M059J (cell line): ENCODE measurements at places on chromosomes 3 and 15. TPM values are rescaled to one million over a fixed set of nuclear protein-coding genes. Genes with fewer than 3 reads are reported as not detected.

Gene SPRED1
- total RNA-seq = 9.7 and 18.4 TPM in 2 replicates

Gene CHRFAM7A
- total RNA-seq = 1.1 and 2.4 TPM in 2 replicates

Gene HEG1
- total RNA-seq = 59.7 and 139 TPM in 2 replicates

Gene NEK10
- 0.71 and 1.4 TPM in 2 replicates for total RNA-seq

Gene MST1R
- 0.17 and 1.4 TPM in 2 replicates for total RNA-seq

Gene GOLGA8T
- total RNA-seq = not detected in 2 replicates

Gene SLC6A20
- total RNA-seq = 0.02 and 1.7 TPM in 2 replicates

Gene CFAP44
- 0.37 and 1.5 TPM in 2 replicates for total RNA-seq

DNA sequence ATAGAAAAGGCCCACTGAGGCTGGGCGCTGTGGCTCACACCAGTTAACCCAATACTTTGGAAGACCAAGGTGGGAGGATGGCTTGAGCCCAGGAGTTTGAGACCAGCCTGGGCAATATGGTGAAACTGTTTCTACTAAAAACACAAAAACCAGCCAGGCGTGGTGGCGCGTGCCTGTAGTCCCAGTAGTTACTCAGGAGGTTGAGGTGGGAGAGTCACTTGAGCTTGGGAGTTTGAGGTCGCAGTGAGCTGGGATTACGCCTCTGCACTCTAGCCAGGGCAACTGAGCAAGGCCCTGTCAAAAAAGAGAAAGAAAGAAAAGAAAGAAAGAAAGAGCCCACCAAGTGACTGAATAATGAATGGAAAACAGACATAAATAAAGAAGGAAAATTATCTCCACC, 32.0 kb downstream of the TAMM41 start:
- DNase-seq = no peak

GRCh38 chr3:9146367-9147071, 102.9 kb downstream of the SRGAP3 start:
- DNase-seq = no peak

- no peak for DNase-seq
Measured at GRCh38 chr3:52829482-52829881, 990 bp downstream of the ITIH4 start.

GRCh38 chr3:58540176-58540858, 3.3 kb upstream of the ACOX2 start:
- no peak for DNase-seq

GRCh38 chr3:180417241-180417640, 184.7 kb upstream of the TTC14 start:
- DNase-seq = no peak

- DNase-seq = peak; percentile 75
Measured at GRCh38 chr3:138935863-138936740, 10.8 kb downstream of the FOXL2 start.

GRCh38 chr15:46714950-46715349, 1002.4 kb upstream of the SEMA6D start:
- no peak for DNase-seq

DNA sequence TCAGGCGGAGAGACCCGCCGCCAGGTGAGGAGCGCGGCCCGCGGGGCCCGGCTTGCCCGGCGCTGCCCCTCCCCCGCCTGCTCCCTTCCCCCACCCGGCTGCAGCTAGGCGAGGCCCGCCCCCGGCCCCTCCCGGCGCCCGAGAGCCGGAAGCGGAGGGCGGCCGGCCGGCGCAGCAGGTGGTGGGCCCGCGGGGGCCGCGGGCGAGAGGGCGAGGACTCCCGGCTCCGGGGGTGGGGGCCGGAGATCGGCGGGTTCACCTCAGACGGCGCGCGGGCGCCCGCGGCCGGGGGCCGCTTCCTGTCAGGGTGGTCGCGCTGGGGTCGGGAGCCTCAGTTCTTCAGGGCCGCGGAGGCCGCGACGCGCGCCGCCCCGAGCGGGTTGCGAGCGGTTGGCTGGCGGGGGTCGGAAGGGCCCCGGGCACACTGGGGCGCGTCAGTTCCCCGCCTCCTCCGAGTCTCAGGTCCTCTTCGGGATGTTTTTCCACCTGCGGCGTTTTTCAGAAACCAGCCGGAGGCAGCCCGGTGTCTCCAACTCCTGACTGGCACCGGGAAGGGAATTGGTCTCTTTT, 395 bp downstream of the ZFAND6 start:
- DNase-seq = peak; percentile 70

GRCh38 chr15:34853001-34853758, 57.8 kb upstream of the ACTC1 start:
- DNase-seq = peak; percentile 3

GRCh38 chr15:22893081-22893480, 54.6 kb downstream of the NIPA2 start:
- no peak for DNase-seq

DNA sequence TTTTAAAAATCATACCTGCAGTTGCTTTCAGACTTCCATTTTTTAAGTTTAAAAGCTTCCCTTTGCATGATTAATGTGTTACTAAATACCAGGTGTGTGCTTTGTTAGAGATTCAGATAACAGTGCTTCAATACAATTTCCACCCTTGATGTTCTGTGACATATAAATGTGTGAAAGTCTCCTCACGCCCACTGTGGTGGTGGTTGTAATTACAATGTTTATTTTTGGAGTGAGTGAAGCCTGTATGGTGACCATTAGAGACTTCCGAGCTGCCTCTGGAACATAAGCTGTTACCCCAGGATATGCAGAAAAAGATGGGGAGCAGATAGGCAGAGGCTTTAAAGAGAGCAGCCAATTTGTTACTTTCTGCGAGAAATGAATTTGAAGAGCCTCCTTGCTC, 57.2 kb downstream of the P3H2 start:
- DNase-seq = no peak

GRCh38 chr3:188212308-188212969, 58.5 kb downstream of the LPP start:
- DNase-seq = peak; percentile 81

DNA sequence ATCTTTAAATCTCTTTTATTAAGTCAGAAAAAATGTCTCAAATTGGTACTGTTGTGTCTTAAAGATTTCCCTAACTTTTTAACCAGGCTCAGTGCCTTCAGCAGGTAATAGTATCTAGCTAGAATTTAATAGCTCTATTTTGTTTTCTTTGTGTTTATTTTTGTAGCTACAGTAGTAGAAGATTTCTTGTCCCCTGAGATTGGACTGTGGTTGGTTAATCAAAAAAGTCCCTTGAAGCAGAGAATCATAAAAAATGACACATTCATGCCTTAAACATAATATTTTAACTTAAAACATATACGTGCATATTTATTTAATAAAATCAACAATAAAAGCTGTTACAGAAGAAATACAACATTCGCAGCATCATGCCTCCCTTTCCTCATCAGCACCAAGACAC, 102.8 kb downstream of the EEFSEC start:
- no peak for DNase-seq

DNA sequence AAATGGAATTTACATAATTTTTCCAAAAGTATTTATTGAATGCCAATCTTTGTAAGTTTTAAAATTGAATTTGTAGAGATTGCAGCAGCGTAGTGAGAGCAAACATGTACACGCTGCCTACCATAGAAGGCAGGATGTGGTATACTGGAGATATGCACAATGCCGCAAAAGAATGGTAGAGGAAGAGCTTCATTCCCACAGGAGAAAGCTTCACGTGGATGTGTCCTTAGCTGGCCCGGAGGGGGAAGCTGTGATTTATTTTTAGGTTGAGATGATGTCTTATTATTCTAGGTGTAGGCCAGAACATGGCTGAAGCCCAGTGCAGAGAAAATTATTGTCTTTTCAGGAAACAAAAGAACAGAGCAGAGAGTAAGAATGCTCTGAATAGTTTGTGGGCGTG, 743.3 kb upstream of the BCHE start:
- DNase-seq = peak; percentile 23

DNA sequence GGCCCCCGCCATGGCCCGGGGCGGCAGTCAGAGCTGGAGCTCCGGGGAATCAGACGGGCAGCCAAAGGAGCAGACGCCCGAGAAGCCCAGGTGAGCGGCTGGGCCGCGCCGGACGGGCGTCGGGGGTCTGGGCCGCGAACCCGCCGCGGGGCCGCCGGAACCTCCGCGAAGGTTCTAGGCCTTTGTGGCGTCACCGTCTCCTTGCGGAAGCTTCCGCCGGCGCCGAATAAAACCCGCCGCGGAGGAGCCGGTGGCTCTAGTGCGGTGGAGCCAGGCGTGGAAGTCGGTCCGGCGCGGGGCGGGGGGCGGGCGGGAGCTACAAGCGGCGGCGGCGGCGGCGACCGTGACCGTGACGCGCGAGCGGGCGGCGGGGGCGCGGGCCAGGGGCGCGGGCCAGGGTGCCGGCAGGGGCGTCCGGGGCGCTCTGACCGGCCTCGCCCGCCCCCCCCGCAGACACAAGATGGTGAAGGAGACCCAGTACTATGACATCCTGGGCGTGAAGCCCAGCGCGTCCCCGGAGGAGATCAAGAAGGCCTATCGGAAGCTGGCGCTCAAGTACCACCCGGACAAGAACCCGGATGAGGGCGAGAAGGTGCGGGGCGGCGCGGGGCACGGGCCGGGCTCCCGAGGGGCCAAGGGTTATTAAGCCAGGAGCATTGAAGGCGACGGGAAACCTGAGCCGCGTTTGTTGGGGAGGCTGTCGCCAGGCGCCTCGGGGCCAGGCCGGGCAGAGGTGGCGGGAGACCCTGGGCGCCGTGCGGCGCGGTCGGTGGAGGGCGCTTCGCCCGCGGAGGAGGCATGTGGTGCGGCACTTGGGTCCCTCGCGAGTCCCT, at the start of gene DNAJA4:
Gene DNAJA4 (plus strand): TSS at position 259 of the 833 bp plus-strand sequence. CDS start 202 bp downstream, at position 461.
- no peak for DNase-seq

DNA sequence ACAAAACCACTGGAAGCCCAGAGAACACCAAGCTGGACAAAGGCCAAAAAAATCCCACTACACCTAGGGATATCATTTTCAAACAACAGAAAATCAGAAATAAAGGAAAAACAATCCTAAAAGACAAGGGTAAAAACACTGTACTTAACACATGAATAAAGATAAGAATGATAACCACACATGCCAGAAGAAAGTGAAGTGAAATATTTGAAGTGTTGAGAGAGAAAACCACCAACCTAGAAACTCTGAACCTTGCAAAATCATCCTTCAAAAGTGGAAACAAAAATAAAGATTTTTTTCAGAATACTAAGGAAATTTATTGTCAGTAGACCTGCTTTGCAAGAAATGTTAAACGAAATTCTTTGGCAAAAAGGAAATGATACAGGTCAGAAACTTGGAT, 45.1 kb downstream of the KPNA1 start:
- no peak for DNase-seq

DNA sequence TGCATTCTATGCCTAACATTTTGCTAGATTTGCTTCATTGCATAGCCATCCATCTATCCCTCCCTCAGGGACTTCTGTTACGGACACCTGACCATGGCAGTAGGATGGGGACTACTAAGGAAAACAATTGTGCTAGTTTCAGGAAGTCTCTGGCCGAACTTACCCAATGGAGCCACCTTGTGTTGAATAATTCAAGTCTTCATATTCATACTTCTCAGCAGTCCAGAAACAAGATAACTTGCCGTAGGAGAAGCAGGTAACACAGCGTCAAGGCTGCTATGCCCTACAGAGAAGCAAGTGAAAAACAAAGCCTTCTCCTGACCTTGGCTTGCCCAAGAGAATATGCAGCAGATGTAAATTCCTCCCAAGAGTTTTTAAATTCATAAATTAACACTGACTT, 685.3 kb downstream of the GRM7 start:
- DNase-seq = no peak

DNA sequence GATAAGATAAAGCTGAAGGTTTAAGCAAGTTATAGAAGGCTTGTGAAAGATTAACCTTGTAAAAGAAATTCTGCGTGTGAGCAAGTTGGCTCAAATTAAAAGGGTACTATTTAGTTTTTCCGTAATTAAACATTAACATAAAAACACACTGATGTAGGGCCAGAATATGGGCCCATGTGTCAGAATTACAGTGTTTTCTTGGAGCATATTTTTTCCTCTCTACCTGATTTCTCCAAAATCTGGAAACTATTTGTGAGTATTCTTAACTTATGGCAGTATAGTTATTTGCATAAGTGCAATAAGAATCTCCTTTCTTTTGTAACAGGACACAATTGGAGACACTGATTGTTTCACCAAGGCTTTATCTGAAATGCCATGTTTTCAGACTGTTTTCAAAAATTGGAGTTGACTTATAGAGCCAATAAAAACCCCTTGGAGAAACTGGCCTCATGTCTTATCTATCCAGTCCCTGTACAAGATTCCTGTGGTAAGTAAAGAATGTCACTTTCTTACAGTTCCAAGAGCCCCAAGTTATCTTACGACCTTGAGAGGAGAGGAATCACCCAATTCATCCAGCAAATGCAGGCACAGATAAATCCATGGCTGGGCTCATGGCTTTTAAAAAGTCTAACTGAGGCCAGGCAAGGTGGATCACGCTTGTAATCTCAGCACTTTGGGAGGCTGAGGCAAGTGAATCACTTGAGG, 47.8 kb upstream of the P2RY1 start:
- no peak for DNase-seq

GRCh38 chr3:3998140-3998922, 199.1 kb downstream of the LRRN1 start:
- DNase-seq = peak; percentile 0

DNA sequence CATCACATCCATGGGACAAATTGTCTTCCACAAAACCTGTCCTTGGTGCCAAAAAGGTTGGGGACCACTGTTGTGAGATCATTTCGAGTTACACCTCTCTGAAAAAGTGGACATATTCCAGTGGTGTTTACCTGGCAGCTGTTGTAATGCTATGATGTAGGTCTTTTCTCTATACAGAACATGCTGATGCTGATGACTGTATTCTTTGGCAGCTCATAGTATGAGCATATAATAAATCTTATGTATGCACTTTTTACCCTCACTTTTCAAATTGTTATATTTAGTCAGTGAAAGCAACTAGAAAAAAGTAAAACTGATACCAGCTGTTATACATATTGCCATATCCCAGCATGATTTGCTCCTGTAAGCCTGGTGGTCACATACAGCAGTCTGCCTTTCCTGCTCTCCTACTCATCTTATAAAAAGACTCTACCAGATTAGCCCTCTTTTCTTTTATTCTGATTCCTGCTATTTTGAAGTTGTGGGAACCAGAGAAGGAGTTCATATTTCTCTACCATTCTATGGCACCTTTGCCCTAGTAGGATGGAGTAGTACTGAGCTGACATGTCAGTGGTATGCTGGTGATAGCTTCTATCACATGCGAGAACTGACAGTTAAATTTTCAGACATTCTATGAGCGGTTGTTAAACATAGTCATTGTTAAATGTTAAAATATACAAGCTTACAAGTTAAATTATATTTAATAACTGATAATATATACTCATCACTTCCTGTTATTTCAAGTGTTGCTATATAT, 128.7 kb downstream of the FNDC3B start:
- no peak for DNase-seq

GRCh38 chr3:66411474-66411873, 89.3 kb downstream of the LRIG1 start:
- DNase-seq = no peak

DNA sequence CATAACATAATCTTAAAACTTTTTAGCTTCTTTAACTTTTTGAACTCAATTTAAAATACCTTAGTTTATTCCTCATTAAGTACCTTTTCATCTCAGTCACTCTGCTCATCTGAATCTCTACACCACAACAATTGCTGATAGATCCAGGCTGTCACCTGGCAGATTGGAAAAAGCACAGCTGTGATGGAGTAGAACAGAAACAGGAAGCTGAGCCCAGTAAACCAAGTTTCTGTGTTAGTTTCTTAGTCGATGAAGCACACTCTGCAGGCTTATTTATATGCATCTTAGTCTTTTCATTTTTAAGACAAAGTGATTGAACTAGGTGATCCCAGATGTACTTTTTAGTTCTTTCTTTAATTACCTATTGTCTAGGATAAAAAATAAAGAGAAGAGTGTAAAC, 1398.0 kb upstream of the ALCAM start:
- no peak for DNase-seq

GRCh38 chr15:33094336-33094735, 100.2 kb downstream of the FMN1 start:
- no peak for DNase-seq

- DNase-seq = no peak
Measured at GRCh38 chr3:77362936-77363335, 323.0 kb downstream of the ROBO2 start.
